ENCODE measurements at places on chromosomes 2 and 18.

DNA sequence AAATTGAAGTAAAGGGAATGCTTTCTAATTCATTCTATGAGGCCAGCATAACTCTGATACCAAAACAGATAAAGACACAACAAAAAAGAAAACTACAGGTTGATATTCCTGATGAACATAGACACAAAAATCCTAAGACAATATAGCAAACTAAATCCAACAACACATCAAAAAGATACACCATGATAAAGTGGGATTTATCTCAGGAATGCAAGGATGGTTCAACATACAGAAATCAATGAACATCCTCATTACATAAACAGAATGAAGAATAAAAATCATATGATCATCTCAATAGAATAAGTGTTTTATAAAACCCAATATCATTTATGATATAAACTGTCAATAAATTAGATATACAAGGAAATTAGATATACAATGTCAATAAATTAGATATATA, 65.7 kb downstream of the ZSWIM2 start:
- no peak for DNase-seq

GRCh38 chr18:3691705-3692104, 241.7 kb downstream of the TGIF1 start:
- no peak for DNase-seq

DNA sequence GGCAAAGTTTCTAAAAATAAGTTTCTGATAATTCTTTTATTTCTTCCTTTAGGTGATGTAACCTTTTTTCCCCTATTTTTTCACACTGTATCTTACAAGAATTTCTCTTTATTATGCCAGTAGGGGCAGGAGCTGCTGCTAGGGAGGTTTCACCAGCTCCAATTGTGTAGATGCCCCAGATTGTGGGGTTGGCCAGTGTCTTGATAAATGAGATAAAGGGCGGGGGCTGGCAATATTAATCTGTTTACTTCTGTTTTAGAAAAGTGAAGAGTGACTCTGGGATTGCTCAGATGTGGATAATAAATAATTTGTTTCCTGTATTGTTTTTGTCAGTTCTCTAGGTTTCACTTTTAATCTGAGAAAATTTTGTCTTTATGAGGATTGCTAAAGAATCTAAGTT, 190.4 kb downstream of the MC4R start:
- no peak for DNase-seq

- DNase-seq: no peak
Measured at GRCh38 chr2:182134201-182134600, 148.5 kb downstream of the PPP1R1C start.

GRCh38 chr2:69578198-69578540, 65.4 kb downstream of the AAK1 start:
- DNase-seq: no peak

GRCh38 chr2:124180635-124181034, 155.5 kb downstream of the CNTNAP5 start:
- no peak for DNase-seq

DNA sequence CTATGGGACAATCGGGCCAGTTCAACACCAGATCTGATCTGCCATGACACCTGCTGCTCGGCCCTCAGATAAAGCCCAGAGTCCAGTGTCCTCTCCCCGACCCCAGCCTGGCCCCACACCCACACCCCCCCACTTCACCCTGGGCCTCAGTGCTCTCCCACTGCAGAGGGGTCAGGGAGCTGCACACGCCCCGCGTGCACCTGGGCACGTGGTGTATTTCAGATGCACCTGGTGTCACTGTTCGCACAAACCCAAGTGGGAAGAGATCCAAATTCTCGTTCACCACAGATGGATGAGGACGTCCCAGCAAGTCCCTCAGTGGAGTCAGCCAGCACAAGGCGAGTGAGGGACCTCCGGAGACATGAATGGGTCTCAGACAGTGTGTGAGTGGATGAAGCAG, 161.3 kb downstream of the RTP5 start:
- no peak for DNase-seq

Data from CD4-positive, alpha-beta memory T cell (primary cell).